ENCODE measurements at places on chromosomes 13 and 19. TPM values are rescaled to one million over a fixed set of nuclear protein-coding genes. Genes with fewer than 3 reads are reported as not detected.

Gene ZNF497
- 1.1 TPM for total RNA-seq

DNA sequence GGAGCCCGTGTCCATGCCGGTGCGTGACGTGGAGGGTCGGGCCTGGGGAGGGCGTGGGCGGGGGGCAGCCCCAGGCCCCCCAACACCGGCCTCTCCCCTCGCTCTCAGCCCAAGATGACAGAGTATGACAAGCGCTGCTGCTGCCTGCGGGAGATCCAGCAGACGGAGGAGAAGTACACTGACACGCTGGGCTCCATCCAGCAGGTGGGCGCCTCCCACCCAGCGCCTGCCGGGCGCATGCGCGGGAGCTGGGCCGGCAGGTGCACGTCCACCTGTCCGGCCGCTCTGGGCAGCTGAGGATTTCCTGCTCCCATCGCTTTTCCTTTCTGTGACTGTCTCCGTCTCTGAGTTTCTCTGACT is 49.8 kb downstream of the VAV1 start:
- no peak overlapping the region for H3K27ac ChIP-seq
- peaks cover 32% of the 10 kb centered on the region for H3K36me3 ChIP-seq
- DNase-seq = no peak
- no peak overlapping the region for H3K4me3 ChIP-seq
- H3K27me3 ChIP-seq = no peaks in the 10 kb centered on the region
- no peaks in the 10 kb centered on the region for H3K4me1 ChIP-seq

GRCh38 chr13:35832551-35832950 is 298.6 kb downstream of the DCLK1 start:
- no peak overlapping the region for H3K27ac ChIP-seq
- H3K36me3 ChIP-seq = no peaks in the 10 kb centered on the region
- no peak overlapping the region for H3K4me3 ChIP-seq
- H3K27me3 ChIP-seq = no peaks in the 10 kb centered on the region
- no peak for DNase-seq

Gene RAVER1
- 13.2 TPM for total RNA-seq

Gene C19orf73
- 3.4 TPM for total RNA-seq

Gene BRSK1
- total RNA-seq = 31.0 TPM

DNA sequence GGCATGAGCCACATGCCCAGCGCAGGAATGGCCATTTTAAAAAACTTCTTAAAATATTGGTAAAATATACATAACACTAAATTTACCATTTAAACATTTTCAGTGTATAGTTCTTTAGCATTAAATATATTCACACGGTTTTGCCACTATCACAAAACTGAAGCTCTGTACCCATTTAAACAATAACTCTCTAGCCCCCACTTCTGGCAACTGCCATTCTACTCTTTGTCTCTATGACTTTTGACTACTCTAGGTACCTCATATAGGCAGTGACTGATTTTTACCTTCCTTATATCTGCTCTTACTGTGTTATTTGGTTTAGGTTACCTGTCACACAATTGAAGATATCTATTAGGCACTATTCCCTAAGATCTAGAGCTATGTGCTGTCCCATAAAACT is 2.3 kb upstream of the KBTBD7 start:
- H3K4me3 ChIP-seq = no peak overlapping the region
- no peaks in the 10 kb centered on the region for H3K27me3 ChIP-seq
- peaks cover 31% of the 10 kb centered on the region for H3K4me1 ChIP-seq
- no peak overlapping the region for H3K27ac ChIP-seq
- DNase-seq = peak; percentile 67
- no peaks in the 10 kb centered on the region for H3K36me3 ChIP-seq

Gene LRRC4B
- not detected for total RNA-seq

DNA sequence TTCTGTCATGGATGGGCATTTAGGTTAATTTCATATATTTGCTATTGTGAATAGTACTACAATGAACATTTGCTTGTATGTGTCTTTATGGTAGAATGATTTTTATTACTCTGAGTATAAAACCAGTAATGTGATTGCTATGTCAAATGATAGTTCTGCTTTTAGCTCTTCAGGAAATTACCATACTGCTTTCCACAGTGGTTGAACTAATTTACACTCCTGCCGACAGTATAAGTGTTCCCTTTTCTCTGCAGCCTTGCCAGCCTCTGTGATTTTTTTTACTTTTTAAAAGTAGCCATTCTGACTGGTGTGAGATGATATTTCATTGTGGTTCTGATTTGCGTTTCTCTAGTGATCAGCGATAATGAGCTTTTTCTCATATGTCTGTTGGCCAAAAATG is 6.5 kb downstream of the SIGLEC7 start:
- H3K4me1 ChIP-seq = peaks cover 9% of the 10 kb centered on the region
- H3K4me3 ChIP-seq = no peak overlapping the region

- no peak for DNase-seq
- H3K36me3 ChIP-seq = no peaks in the 10 kb centered on the region
- H3K4me1 ChIP-seq = no peaks in the 10 kb centered on the region
- no peak overlapping the region for H3K4me3 ChIP-seq
- H3K27ac ChIP-seq = no peak overlapping the region
Measured at GRCh38 chr19:51024924-51025323, 1.5 kb downstream of the KLK11 start.

DNA sequence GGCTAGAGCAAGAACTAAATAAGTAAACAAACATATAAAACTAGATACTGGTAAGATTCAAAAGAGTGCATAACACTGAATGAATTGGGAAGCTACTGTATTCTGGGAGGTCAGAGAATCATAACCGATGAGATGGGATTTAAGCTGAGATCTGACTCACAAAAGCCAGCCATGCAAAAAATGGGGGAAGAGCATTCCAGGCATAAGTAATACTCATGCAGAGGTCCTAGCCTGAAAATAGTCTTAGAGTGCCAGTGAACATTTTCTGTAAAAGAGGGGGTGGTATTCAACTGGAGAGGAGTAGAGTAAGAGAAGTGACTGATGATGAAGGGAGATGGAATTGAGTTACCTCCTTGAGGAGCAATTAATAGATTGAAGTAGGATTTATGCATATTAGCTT is 872.0 kb upstream of the GPC6 start:
- no peak overlapping the region for H3K27ac ChIP-seq
- no peaks in the 10 kb centered on the region for H3K36me3 ChIP-seq
- no peak for DNase-seq
- no peak overlapping the region for H3K4me3 ChIP-seq
- no peaks in the 10 kb centered on the region for H3K4me1 ChIP-seq

GRCh38 chr19:48553676-48554384 is 1.9 kb downstream of the SULT2B1 start:
- no peaks in the 10 kb centered on the region for H3K27me3 ChIP-seq
- no peaks in the 10 kb centered on the region for H3K36me3 ChIP-seq
- H3K27ac ChIP-seq = no peak overlapping the region
- no peaks in the 10 kb centered on the region for H3K4me1 ChIP-seq

DNA sequence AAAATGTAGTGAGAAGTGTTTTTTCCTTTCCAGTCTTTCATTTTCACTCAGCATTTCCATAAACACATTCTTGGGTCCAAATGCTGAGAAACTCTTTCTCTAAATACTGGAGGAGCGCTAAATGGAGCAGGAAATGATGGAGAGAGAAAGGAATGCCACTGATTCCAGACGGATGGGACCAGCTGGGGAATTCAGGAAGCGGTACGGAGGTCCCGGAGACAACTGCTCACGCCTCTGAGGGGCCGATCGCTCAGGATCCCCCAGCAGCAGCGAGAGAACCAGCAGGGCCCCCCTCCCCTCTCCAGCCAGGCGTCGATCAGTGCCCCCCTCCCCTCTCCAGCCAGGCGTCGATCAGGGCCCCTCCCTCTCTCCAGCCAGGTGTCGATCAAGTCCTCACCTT is 13.2 kb downstream of the RASA3 start:
- no peaks in the 10 kb centered on the region for H3K36me3 ChIP-seq
- no peak overlapping the region for H3K4me3 ChIP-seq
- H3K27me3 ChIP-seq = no peaks in the 10 kb centered on the region
- no peaks in the 10 kb centered on the region for H3K4me1 ChIP-seq

DNA sequence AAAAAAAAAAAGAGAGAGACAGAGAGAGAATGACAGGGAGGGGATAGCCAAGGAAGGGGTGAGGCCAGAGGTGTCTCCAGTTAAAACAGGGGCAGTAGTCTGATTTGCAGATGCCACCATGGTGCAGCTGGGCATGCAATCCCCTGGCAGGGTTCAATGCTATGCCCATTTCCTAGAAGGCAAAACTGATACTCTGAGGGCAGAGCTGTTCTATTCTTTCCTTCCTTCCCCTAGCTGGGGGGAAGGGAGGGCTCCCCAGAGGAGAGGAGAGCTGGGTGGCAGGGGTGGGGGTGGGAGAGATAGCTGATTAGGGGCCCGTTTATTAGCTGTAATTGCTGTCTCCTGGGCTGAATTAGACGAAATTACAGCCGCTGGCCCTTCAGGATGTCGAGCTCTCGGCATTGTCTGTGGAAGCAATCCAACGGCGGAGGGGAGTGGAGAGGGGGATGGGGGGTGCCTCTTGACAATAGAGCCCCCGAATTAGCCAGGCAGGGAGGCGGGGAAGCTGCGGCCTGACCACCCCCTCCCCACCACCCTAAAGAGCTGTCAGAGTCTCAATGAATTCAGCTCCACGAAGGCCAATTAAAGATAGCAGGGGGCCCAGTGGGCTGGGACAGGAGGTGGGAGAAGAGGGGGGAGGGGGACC is 14.4 kb upstream of the DPP9 start:
- peak; percentile 50 for DNase-seq
- H3K4me3 ChIP-seq = no peak overlapping the region
- H3K36me3 ChIP-seq = no peaks in the 10 kb centered on the region
- H3K27ac ChIP-seq = no peak overlapping the region

DNA sequence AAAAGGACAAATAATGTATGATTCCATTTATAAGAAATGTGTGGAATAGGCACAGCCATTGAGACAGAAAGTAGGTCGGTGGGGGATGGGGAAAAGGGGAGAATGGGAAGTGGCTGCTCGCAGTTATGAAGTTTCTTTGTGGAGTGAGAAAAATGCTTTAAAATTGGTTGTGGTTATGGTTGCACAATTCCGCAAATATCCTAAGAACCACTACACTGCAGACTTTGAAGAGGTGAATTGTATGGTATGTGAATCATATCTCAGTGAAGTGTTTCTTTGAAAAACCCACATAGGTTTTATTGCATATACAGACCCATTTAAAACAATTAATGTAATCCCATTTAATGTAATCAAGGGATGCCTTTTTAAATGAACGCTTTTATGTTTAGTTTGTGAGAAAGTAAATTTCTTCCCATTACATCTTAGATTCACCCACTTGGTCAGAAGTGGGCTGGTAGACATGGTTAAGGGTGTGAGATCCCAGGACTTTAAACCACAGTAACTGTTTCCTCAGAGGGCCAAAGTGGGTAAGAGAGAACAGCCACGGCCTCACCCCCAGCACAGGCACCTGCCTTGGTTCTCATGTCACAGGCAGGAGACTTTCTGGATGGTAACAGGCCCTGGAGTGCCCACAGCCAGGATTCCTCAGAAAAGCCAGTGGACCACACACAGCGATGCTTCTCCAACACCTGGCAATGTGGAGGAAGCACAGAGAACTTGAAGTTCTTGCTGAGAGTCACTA is 119.3 kb upstream of the GJB6 start:
- no peak overlapping the region for H3K4me3 ChIP-seq
- peak; percentile 19 for DNase-seq
- H3K4me1 ChIP-seq = no peaks in the 10 kb centered on the region
- no peaks in the 10 kb centered on the region for H3K27me3 ChIP-seq
- H3K36me3 ChIP-seq = no peaks in the 10 kb centered on the region

DNA sequence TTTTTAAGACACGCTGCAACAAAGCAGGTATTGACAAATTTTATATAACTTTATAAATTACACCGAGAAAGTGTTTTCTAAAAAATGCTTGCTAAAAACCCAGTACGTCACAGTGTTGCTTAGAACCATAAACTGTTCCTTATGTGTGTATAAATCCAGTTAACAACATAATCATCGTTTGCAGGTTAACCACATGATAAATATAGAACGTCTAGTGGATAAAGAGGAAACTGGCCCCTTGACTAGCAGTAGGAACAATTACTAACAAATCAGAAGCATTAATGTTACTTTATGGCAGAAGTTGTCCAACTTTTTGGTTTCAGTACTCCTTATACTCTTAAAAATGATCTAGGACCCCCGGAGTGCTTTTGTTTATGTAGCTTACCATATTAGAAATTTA is 1.2 kb downstream of the BRCA2 start:
- peaks cover 30% of the 10 kb centered on the region for H3K4me1 ChIP-seq
- H3K27ac ChIP-seq = peak overlapping the region; percentile 90
- peaks cover 11% of the 10 kb centered on the region for H3K36me3 ChIP-seq

- DNase-seq = peak; percentile 46
- H3K27ac ChIP-seq = no peak overlapping the region
- no peaks in the 10 kb centered on the region for H3K27me3 ChIP-seq
Measured at GRCh38 chr19:40225440-40226305, 816 bp downstream of the CCNP start.

GRCh38 chr13:110454956-110455355 is 106.6 kb downstream of the RAB20 start:
- peaks cover 15% of the 10 kb centered on the region for H3K4me1 ChIP-seq
- no peak for DNase-seq
- no peaks in the 10 kb centered on the region for H3K36me3 ChIP-seq
- no peaks in the 10 kb centered on the region for H3K27me3 ChIP-seq
- H3K4me3 ChIP-seq = no peak overlapping the region

Gene LIG4
- 18.7 TPM for total RNA-seq

DNA sequence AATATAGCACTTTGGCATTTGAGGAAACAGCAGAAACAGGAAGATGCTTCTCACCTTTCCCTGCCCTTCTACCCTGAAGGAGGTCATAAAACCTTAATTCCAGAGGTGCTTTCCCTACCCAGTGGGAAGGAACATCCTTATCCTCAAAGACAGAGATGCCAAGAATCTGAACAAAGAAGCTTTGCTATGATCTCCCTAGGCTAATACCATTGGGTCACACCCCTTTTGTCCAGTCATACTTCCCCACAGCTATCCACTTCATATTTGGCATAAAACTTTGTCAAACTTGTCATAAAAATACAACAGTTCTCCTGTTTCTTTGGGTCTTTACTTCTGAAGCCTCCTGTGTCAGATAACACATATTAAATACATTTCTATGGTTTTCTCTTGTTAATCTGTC is 21.7 kb upstream of the RXFP2 start:
- no peaks in the 10 kb centered on the region for H3K27me3 ChIP-seq
- no peaks in the 10 kb centered on the region for H3K4me1 ChIP-seq
- DNase-seq = no peak
- H3K4me3 ChIP-seq = no peak overlapping the region

DNA sequence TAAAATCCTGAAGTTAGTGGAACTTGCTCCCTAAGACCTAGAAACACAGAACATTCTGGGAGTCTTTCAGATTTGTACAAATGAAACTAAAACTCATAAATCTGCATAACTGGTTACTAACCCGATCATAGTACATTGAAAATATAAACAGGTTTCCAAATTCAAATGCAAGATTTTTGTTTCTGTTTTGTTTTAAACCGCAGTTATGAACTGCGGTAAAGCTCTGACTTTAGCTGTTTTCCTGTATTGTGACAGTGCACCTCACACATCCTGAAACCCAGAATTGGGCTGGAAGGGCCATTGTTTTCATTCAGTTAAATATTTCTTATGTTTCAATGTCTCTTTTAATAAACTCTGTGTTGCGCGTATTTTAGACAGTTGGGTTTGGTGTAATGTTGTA is 204.7 kb downstream of the SHISA2 start:
- H3K4me1 ChIP-seq = no peaks in the 10 kb centered on the region
- no peak for DNase-seq

- no peak for DNase-seq
- peaks cover 11% of the 10 kb centered on the region for H3K4me1 ChIP-seq
- no peak overlapping the region for H3K27ac ChIP-seq
- H3K4me3 ChIP-seq = no peak overlapping the region
Measured at GRCh38 chr13:44417446-44417845, 43.8 kb downstream of the SERP2 start.

Gene USE1
- total RNA-seq = 34.0 TPM
